ENCODE measurements at places on chromosomes 3 and 15.

GRCh38 chr3:12948371-12948770 lies 107.0 kb upstream of the RPL32 start:
- DNase-seq, result no peak

- DNase-seq, result no peak
These were observed 9.1 kb upstream of the HDAC11 start for GRCh38 chr3:13470894-13471574.

DNA sequence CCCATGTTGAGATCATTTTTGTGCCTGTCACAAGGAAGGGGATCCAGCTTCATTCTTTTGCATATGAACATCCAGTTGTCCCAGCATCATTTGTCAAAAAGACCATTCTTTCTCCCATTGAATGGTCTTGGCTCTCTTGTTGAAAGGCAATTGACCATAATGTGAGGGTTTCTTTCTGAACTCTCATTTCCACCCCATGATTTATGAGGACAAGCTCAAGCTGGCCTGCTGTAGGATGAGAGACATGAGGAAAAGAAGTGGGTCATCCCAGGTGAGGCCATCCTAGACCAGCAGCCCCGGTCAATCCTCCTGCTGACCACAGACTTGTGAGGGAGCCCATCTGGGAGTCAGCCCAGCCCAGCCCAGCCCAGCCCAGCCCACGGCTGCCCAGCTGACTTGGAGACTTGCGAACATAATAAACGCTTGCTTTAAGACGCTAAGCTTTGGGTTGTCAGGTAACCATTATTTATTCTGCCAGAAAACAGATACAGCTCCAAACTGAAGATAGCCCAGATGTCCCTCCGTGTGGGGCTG lies 69.0 kb downstream of the LINGO1 start:
- DNase-seq, result no peak

- no peak for DNase-seq
These were observed 16.3 kb upstream of the ERC2 start for GRCh38 chr3:56484525-56485032.

DNA sequence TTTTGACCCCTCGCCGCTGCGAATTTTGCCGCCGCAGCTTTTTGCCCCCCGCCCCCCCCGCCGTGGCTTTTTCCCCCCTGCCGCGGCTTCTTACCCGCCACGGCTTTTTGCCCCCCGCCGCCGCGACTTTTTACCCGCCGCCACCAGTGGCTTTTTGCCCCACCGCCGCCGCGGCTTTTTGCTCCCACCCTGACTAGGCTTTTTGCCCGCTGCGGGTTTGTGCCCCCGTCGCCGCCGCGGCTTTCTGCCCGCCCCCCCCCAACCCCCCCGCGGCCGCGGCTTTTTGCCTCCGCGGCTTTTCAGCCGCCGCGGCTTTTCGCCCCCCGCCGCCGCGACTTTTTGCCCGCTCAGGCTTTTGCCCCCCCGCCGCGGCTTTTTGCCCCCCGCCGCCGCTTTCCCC lies 598.1 kb downstream of the GOLGA6L6 start:
- no peak for DNase-seq

DNA sequence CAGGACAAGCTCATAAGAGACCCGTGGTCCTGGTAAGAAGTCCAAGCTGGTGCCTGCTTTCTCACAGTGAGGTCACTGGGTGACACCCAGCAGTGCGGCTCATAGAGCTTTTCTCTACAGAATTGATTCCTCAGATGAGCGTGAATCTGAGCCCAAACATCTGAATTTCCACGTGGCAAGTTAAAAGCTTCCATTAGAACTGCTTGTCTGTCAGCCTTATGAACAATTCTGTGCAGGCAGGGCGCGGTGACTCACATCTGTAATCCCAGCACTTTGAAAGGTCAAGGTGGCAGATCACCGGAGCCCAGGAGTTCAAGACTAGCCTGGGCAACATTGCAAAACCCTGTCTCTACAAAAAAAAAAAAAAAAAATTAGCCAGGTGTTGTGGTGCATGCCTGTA lies 113.1 kb upstream of the ABHD17C start:
- no peak for DNase-seq

- DNase-seq, result no peak
These were observed 294.2 kb upstream of the THBS1 start for GRCh38 chr15:39286706-39287105.

DNA sequence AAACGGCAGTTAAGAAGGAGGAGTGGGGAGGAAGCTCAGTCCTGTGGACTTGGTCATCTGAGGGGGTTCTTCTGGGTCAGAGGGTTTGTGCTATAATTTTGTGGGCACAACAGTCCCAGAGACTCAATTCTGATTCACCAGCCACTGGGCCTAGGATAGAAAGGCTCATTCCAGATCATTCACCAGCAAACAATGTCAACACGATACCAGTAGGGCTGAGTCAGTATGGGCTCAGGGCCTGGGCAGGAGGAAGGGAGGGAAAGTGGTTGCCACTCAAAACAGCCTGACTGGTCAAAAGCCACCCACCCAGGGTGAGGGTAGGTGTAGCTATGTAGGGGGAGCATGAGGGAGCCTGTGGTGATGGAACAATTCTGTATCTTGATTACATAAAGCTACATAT lies 86.9 kb upstream of the MEX3B start:
- DNase-seq, result no peak

- DNase-seq, result no peak
These were observed 43.2 kb upstream of the NEDD4 start for GRCh38 chr15:56036546-56037067.

- no peak for DNase-seq
These were observed 38.7 kb downstream of the C2CD4B start for GRCh38 chr15:62126364-62126763.

DNA sequence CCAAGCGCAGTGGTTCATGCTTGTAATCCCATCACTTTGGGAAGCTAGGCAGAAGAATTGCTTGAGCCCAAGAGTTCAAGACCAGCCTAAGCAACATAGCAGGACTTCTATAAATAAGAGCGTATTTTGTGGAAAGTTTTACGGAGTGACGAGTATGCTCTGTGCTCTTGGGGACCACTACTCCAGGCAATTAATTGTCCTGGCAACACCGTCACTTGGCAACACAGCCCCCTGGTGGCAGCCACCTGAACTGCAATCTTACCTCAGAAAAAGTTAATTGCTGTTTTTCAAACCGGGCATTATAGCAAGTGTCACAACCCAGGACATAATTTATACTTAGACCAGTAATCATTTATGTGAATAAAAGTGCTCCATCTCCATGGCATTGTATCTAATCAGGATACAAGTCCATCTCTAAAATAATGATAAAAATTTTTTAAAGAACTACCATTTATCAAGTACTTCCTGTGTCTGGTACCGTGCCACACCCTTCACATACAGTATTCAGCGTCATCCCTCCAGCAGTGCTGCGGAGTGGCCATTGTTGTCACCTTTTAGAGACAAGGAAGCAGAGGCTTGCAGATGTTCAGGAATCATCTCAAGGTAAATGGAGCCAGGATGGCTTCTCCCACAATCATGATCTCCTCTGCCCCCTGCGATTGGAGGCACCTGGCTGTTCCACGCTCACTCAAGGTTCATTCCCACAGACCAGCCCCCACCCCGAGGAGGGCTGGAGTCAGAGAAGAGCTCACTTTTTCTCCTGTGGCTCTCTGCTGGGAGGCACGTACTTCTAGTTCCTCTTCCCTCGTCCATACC lies 34.5 kb downstream of the PLA2G4D start:
- peak; percentile 71 for DNase-seq

- DNase-seq, result no peak
These were observed 332.7 kb downstream of the PDCD6IP start for GRCh38 chr3:34131091-34131490.

DNA sequence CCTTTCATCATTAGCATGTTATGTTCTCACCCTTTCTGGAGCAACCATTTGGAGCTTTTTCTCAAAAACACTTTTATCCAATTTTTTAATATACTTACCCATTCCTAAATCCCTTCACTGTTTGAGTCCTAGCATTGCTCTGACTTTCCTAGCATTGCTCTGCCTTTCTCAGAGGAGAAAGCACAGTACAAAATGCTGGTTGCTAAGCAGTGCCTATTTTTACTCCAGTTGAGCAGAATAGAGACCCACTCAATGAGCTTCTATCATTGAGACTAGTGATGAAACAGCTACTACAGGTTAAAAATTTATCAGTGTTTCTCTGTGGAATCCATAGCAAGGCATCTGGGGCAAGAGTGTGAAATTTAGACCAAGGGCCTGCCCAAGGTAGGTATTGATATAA lies 21.8 kb upstream of the IL1RAP start:
- no peak for DNase-seq

DNA sequence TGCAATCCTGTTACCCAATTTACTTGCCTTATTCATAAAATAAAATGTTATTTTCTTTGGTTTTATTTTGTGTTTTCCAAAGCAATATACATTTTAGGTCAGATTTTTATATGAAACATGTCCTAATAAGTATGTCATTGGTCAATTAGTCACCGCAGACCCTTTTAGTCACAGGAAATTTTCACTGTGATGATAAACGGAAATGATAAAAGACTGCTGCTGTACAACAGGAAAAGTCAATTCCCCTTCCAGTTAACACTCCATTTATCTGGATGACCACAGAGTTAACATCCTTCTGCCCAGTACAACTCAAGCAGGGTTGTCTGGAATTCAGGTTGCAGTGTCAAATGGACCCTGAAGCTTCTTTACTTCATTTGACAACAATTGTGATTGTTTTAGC lies 175.2 kb downstream of the LSAMP start:
- no peak for DNase-seq

DNA sequence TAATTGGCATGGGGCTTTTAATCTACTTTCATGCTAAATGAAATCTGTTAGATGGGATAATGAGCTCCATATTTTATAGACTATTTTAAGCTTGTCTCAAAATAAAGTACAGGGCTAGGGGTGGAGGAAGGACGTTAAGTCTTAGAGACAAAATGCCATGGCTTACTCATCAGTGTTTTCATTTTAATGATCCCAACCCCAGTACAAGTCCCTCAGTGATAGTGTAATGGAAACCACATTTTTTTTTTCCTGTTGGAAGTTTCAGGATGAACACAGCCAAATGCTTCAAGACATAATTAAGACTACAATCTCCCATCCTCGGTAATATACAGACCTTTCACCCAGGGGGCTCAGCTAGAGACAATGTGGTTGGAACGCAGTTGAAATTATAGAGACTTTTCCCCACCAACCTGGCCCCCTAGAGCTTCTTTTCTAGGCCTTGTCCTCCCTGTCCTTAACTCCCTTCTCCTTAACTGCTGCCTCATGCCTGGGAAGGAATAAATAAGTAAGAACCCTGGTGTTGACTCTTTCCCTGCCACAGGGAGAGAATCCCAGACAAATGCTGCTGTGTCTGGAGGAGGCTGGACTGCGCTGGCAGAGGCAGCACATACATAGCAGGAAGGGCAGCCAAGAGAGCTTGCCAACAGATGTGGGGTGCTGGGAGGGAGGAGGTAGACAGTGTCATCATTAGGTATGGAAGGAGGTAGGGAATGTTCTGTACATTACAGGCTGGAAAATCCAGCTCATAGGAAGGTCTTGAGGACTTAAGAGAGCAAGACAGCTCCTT lies 115.4 kb upstream of the ROPN1 start:
- DNase-seq, result no peak

DNA sequence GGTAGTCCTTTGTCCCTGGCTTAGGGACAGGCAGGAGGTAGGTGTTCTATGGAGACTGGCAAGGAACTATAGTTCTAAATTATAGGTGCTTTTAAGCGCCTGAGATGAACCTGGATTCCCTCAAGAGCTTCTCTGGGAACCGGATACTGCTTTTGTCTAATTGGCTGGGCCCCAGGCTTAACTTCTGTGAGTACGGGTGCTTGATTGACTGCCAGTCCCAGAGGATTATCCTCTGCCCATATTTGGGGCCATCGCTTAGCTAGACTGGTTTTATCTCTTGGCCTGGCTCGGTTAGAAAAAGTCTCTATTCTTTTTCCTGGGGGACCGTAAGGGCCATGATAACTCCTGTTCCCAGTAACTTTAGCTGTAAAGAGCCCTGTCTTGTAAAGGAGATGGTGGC lies 339.1 kb downstream of the KCNH8 start:
- DNase-seq, result no peak

GRCh38 chr15:57676585-57676984 lies 29.9 kb upstream of the POLR2M start:
- no peak for DNase-seq

DNA sequence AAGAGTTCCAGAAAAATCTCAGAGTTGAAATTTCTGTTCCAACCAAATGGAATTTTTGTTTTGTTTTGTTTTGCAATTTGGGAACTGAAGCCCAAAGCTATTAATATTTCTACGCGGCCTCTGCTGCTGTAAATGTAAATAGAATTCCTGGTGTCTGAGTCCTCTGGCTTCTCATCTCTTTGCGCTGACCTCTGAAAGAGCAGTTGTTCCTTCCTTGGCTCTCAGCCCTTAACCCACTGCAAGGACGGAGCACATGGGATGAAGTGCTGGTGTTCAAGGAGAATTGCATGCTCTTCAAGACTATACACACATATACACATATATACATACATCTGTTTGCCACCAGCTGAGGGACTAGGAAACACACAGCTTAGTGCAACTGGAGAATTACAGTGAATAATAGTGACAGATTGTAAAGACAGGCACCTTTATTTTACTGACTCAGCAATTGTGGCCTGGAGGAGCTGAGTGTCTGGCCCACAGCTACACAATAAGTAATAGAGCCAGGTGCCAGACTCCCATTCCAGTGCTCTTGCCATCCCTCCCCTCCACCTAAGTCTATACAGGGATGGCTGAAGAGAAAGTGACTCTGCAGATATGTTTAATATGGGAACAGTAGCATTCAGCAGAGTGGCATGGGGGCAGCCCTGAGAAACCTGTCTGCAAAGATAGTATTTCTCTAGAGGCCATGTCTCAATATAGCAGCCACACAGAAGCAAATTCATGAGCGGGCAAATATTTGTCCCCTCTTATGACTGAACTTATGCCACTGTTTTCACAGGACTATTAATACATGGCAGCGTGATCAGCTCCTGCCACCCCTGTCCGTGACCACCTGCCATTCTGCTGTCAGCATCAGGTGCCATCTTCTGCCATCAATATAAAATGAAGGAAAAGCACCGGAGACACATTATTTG lies 42.3 kb downstream of the NEK10 start:
- DNase-seq, result no peak

DNA sequence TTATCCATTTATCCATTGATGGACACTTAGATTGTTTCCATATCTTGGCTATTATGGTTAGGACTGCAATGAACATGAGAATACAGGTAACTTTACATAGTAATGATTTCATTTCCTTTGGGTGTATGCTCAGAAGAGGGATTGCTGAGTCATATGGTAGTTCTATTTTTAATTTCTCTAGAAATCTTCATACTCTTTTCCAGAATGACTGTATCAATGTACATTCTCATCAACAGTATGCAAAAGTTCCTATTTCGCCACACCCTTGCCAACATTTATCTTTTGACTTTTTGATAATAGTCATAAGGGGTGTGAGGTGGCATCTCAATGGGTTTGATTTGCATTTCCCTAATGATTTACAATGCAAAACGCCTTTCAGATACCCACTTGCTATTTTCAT lies 6.2 kb upstream of the NIPA1 start:
- DNase-seq, result no peak

- DNase-seq, result no peak
These were observed 55.6 kb upstream of the C15orf61 start for GRCh38 chr15:67465196-67465952.

DNA sequence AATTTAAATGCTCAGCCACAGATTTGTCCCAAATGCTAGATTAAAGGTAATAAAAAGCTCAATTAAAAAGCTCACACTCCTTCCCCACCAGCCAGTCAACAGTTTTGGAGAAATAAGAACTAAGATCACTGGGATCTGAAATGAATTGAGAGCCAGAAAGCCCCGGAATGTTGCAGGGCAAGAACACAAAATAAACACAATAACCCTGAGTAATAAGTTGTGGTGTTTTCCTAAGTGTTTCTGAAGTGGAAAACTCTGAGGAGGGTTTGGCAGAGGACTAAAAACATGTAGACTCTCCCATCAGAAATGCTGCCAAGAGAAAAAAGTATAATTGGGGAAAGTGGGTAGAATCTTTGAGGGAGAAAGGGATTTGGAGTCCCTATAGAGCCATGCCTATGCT lies 127.8 kb downstream of the ABI3BP start:
- no peak for DNase-seq
